Activated T-cell treated with anti-CD3 and anti-CD28 coated beads, Interleukin-2, amount 50 U/mL, for 72 hours (primary cell): ENCODE measurements at places on chromosomes 11 and 22. TPM values are rescaled to one million over a fixed set of nuclear protein-coding genes. Genes with fewer than 3 reads are reported as not detected.

SSRP1 gene
- 213 TPM for total RNA-seq

- DNase-seq, result no peak
- no peaks in the 10 kb centered on the region for H3K4me1 ChIP-seq
- H3K27ac ChIP-seq, result no peak overlapping the region
Measured at GRCh38 chr22:29517215-29517908, 36.2 kb downstream of the THOC5 start.

DNA sequence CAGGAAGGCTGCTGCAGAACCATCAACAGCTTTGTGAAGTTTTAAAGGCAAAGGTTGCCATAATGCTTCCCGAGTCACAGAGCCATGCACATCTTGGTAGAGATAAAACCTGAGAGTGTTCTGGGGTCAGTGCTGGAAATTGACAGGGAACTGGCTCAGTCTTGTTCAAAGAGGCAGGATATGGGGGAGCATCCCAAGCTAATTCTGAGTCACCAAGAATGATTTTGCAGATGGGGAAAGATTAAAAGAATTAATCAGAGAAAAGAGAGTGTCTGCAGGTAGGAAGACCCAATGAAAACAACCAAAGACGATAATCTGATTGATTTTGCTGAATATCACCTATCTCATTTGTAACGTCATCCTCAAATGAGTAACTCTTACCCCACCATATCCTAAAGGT, 99.9 kb upstream of the CD44 start:
- peaks cover 72% of the 10 kb centered on the region for H3K4me1 ChIP-seq
- peaks cover 3% of the 10 kb centered on the region for H3K36me3 ChIP-seq
- DNase-seq, result no peak
- no peak overlapping the region for H3K27ac ChIP-seq

B4GALNT4 gene
- total RNA-seq, result 2.1 TPM

EFCAB6 gene
- total RNA-seq, result 0.70 TPM

DNA sequence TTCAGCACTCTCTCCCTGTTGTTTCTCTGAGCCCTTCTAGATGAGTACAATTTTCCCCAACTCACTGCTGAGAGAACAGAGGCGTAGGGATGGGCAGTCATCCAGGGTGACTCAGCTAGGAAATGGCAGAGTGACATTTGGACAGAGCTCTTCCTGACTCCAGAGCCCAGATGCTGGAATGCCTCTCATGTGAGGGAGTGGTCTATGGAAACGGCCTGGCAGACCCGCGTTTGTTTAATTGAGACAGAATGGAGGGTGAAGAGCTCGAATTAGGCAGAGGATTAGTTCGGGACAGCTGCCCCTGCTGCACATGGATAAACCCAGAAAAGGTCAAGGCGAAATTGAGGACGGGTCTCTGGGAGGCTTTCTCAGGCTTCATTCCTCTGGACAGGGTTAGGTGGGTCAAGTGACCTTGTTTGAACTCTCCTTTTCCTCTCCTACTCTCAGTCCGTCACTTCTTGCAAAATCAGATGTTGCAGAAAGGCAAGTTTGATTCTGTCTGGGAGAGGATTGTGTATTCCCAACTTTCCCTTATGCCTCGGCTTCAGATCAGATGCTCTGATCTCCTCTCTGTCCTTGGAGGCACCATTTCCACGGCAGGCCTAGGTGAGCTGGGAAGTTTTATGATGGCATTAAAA, 7.6 kb upstream of the LMO2 start:
- H3K27me3 ChIP-seq, result peaks cover 94% of the 10 kb centered on the region
- H3K36me3 ChIP-seq, result no peaks in the 10 kb centered on the region
- no peak overlapping the region for H3K27ac ChIP-seq
- no peak for DNase-seq

DNA sequence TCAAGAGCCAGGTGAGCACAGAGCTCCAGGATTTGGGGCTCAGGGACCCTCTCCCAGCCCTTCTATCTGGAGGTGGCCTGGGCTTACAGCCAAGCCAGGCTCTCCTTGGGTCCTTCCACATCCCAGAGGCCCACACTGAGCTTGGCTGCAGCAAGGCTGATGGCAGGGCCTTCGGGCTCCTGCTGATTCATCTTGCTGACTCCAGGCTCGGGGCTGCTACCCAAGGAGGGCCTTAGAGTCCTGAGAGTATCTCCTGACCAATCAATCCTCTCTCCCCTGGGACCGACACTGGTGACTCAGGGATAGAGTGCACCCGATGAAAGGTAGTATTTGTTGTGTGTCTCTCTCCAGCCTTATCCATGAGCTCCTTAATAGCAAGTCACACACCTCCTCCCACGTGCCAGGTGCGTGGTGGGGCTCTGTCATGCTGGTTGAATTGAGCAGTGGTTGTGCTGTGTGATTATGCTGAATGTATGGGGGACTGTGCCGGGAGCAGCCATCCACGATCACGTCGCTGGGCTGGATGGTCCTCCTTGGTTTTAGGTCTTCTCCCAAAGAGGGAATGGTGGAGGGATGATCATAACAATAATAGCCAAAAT, 62.3 kb downstream of the GRIK4 start:
- H3K4me1 ChIP-seq, result no peaks in the 10 kb centered on the region
- peaks cover 38% of the 10 kb centered on the region for H3K27me3 ChIP-seq
- no peaks in the 10 kb centered on the region for H3K36me3 ChIP-seq
- H3K27ac ChIP-seq, result no peak overlapping the region
- no peak for DNase-seq
- H3K4me3 ChIP-seq, result no peak overlapping the region

OR5B21 gene
- not detected for total RNA-seq
